Kidney epithelial cell (primary cell): ENCODE measurements at places on chromosomes 7 and 10.

DNA sequence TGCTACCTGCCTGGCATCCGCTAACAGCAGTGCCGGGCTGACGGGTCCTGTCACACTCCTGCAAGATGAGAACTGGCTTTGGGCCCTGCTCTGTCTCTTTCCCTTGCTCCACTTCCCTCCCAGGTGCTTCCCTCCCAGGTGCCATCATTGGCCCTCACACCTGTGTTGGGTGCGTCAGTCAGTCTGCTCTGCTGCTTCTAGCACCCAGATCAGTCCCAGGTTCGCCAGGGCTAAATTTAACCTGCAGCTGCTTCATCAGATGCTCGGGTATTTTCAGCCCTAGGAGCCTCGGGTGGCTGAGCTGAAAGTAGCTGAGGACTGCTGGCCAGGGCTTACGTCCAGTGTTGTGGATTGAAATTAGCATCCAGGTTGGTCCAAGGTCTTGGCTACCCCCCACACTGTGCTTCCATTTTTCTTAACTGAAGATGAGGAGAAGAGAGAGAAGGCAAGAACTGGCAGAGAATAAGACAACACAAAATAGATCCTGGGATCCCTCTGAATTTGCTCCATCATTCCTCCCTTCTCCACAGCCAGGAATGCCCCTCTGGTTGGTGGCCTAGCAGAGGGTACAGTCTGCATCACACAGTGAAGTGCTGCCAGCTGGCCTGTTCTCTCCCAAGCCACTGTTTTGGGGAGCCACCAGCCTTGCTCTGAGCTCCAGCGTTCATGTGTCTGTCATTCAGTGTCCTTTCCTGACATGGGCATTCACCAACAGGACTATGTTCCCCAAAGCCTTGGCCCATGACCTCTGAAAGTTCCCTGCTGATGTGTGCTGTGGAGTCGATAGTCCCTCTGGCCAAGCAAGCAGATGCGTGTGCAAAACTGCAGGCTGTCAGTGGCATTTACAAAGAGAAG lies 65.9 kb upstream of the SYPL1 start:
- no peak for DNase-seq

- DNase-seq = no peak
These were observed 108.7 kb downstream of the TBXAS1 start for GRCh38 chr7:139937715-139938114.

- no peak for DNase-seq
These were observed 185.8 kb downstream of the HGF start for GRCh38 chr7:81583882-81584533.

GRCh38 chr10:46171661-46172060 lies 115.1 kb upstream of the ANTXRL start:
- no peak for DNase-seq

DNA sequence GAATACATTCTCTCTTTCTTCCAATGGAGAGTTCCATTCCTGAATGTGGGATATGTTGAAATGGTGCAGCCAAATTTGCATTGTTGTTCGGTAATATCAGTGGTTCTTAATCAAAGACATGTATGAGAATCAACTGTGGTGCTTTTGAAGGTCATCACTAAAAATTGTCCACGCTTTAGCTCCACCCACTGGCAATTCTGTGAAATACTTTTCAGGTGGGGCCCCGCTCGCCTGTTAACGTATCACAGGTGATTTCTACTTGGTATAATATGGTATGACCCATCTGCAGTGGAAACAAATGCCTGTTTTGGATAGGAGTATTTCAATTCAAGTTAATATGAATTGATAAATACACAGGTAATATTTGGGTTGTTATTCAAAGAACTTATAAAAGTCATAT lies 178.4 kb downstream of the NSUN6 start:
- DNase-seq = no peak

- no peak for DNase-seq
These were observed 24.6 kb downstream of the FRMPD2 start for GRCh38 chr10:48249763-48250351.

DNA sequence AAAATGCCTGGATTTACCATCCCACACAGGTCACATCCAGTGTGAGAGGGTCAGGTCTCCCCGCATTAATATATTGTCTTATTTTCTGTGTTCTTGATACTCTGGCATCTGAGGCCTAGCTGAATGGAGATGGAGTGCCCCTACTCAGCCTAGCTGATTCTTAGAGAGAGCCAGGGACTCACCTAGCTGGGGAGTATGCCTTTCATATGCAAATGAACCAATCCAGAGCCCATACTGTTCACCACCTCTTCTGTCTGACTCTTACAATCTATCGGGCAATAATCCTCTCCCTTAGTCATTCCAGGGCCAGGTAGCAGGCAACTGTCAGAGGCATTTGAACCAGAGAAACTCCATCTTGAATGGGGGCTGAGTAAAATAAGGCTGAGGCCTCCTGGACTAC lies 46.3 kb downstream of the LBX1 start:
- no peak for DNase-seq

DNA sequence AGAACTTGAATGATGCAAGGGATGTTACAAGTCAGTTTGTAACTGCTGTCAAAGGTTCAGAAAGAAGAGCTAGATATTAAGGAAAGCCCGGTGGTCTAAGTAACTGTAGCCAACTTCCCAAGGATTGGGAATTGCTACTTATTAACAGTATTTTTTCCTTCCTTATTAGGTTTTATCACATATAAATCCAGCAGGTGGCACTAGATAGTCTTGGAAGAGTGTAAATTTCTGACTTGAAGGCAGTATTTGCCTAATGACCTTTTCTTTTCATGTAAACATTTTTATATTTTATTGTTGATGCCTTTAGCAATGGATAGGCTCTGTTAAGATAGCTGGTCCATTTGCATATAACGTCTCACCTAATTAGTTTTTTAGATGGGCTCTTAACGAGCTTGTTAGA lies 51.2 kb downstream of the ANLN start:
- peak; percentile 14 for DNase-seq

- DNase-seq = no peak
These were observed 113.8 kb upstream of the PPP2R2D start for GRCh38 chr10:131786756-131787605.

GRCh38 chr7:157008206-157009169 lies 2.0 kb downstream of the MNX1 start:
- no peak for DNase-seq

- no peak for DNase-seq
These were observed 166.8 kb downstream of the IQUB start for GRCh38 chr7:123367484-123368122.

DNA sequence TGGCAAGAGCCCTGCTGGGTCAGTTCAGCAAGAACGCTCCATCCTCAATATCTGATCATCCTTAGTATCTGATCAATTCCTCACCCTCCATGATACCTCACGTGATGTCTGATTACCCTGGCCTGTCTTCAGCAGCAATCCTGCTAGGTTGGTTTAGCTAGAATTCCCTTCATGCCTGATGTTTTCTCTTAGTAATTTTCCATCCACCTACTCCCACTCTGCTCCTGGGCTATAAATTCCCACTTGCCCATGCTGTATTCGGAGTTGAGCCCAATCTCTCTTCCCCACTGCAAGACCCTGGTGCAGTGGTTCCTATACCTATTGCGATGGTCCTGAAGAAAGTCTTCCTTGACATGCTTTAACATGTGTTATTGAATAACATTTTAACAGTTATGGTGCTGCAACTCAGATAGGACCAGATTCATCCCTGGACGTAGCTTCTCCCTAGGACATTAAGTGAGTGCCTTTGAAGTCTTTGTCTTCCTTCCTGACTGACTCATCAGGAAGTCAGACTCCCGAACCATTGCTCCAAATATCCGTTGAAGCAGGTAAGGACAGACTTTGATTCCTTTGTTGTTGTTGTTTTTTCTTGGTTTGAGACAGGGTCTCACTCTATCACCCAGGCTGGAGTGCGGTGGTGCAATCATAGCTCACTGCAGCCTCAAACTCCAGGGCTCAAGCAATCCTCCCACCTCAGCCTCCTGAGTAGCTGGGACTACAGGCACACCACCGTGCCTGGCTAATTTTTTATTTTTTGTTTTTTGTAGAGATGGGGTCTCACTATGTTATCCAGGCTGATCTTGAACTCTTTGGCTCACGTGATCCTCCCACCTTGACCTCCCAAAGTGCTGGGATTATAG lies 29.4 kb upstream of the CLDN3 start:
- no peak for DNase-seq

DNA sequence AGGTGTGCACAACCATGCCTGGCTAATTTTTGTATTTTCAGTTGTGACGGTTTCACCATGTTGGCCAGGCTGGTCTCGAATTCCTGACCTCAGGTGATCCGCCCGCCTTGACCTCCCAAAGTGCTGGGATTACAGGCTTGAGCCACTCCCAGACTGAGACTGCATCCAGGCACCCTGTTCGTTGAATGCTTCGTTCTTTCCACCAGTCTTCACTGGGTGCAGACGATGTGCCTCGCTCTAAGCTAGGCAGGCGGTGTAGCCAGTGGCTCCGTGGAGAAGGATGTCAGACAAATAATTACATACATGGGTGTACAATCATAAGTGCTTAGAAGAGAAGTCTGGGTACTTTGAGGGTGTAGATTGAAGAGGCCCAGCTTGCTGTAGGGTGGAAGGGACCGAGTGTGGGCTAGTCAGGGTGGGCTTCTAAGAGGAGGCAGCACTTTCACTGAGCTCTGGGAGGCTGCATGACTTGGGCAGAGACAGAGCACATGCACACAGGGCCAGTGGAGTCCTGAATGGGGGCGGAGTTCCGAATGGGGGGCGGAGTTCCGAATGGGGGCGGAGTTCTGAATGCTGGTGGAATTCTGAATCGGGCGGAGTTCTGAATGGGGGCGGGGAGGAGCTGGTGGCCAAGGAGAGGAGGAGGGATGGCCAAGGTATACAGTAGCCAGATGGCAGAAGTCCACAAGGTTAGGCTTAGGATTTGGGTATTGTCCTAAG lies 74.3 kb downstream of the COL26A1 start:
- DNase-seq = no peak

- no peak for DNase-seq
These were observed 461.9 kb upstream of the KLF6 start for GRCh38 chr10:4246881-4247358.

DNA sequence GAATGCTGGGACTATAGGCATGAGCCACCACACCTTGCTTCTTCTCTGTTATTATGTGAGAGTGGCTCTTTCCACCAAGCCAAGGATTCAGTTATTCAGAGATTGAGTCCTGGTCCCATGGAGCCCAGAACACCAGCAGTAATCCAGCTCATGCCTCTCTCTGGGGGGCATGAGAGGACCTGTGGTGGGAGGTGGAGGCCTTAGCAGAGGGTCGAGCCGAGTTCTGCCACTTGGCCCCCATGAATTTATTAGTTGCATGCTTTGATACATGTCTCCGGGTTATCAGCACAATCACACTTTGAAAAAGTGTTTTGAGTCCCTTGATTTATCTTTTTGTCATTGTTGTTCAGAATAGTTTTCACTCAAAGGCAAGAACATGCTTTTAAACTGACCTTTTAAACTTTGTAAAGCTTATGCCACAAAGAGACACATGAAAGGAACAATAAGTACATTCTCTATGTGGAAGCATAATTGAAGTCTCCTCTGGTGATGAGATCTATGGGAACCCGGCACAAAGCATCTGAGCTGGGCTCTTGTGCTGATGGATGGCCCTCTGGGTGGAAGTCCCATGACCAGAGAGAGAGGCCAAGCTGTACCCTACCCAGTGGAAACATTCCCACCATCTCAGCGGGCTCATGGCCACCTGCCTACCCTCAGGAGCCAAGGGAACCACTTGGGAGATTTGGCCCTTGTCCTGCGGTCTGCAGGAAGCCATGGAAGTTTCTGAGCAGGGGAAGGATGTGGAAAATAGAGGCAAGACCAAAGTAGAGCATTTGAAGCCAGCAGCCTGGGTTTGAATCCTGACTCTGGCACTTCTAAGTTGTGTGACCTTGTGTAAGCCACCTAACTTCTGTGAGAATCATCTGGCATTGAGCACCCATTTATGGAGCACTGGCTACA lies 53.9 kb downstream of the MINDY4 start:
- DNase-seq = no peak

- DNase-seq = no peak
These were observed 28.6 kb downstream of the PARD3 start for GRCh38 chr10:34786464-34786863.

DNA sequence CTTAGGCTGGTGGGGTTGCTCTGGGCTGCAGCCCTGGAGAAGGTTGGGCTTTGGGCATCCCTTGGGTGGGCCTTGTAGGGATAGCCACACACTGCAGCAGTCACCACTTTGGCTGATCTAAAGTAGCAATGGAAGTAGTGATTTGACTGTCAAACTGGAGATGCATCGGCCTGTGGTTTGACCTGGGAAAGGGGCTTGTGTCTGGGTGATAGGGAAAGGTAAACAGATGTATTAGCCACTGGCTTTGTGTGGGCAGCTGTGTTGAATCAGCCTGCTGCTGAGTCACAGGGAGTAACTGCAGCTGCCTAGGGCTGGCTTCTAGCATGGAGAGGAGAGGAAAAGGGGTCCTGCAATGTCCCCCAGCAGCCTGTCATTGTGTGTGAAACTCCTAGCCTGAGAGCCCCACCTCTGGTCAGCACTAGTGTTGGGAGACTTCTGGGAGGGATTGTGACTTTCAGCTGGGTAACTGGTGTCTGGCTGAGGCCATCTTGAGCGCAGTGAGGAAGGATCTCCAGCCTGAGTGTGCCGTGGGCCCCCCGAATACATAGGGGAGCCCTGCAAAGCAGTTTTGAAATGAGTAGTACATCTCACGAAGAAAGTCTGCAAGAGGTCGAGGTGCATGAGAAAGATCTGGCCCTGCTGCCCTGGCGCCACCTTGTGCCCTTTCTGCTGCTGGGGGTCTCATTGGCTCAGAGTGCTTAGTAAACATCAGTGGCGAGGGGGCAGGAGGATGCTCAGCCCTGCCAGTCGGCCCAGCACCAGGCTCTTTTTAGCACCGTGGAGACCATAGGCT lies 117.3 kb downstream of the FANK1 start:
- peak; percentile 88 for DNase-seq

DNA sequence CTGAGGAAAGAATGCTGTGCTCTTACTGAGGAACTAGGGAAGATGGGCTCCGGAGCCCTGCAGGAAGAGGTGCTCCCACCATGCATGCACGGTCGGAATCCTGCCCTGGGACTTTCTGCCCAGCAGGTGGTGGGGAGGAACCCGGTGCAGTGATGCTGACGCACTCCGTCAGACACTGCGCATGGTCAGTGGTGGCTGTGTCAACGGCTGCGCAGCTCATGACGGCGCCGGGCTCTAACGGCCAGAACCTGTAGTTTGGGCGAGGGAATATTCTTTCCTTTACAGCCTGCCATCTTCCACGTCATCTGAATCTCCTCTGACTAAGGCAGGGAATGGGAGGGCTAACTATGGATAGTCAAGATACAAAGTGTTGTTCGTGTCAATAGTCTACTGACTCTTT lies 189.2 kb upstream of the MGMT start:
- DNase-seq = no peak

GRCh38 chr7:91814189-91814588 lies 66.3 kb downstream of the MTERF1 start:
- no peak for DNase-seq
